IMR-90 (cell line): ENCODE measurements at places on chromosomes 11 and 22. TPM values are rescaled to one million over a fixed set of nuclear protein-coding genes. Genes with fewer than 3 reads are reported as not detected.

Gene IL10RA
- polyA plus RNA-seq = 0.12 TPM in 1 of 2 replicates, not detected in the other

- no peak for DNase-seq
These were observed 8.9 kb upstream of the TMEM9B start for GRCh38 chr11:8973121-8973520.

Gene TMEM45B
- polyA plus RNA-seq = not detected in 2 replicates

Gene GLYATL1B
- polyA plus RNA-seq = not detected in 2 replicates

Gene NFAM1
- not detected in 2 replicates for polyA plus RNA-seq
